ENCODE measurements at places on chromosomes 5 and 9.

DNA sequence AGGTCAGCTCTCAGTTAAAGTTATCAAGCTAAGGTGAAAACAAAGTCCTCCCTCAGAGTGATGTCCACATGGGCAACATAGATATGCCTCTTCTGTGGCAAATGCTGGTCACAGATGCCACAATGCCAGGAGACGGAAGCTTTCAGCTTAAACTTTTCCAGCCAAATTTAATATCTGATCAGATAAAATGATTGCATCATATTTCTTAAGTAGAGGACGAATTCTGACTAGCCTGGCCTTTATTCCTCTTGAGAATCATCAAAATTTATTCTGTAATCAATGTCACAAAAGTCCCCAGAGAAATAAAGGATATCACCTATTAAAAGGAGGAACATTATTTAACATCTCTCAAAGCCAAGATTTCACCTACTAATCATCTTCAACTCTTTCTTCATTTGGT, 161.9 kb downstream of the MARCHF11 start:
- DNase-seq, result no peak

- no peak for DNase-seq
These were observed 19.5 kb downstream of the GFPT2 start for GRCh38 chr5:180333661-180334060.

DNA sequence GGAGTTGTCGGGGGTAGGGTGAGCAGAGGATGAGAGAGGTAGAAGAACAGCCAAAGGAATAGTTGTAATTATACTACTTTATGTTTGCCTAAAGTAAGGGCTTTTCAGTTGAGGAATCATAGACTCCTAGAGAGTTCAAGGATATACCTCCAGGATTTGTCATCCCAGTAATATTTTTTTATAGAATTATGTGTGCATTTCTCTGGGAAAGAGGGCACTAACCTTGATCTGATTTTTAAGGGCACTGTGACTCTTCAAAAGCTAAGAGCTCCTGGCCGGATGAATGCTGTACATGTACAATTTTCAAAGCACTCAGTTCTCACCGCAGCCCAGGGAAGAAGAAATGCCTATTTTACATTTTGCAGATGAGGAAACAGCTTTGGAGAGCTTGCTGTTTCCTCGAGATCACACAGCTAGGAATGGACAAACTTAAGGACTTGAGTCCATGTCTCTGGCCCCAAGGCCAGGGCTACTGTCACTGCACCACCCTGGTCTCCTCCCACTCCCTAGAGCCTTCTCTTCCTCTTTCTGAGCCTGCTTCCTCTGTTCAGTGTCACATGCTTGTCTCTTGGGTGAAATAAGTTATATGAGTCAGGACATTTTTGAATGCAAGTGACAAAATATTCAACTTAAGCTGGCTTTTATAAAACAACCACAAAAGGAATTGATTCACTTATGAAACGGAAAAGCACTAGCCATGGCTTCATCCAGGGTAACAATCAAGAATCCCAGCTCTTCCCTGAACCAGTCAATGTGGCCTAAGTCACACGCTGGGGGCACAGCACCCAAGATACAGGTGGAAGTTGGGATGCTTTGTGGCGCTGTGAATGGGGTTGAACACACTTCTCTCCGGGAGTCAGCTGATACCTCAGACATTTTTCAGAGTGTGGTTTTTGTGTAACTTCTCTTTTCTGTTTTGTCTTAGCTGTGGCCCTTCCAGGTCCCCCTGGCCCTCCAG, 45.7 kb upstream of the TGFBR1 start:
- no peak for DNase-seq

- DNase-seq, result no peak
These were observed 144.9 kb downstream of the CDK5RAP2 start for GRCh38 chr9:120435091-120435490.

All from activated CD8-positive, alpha-beta memory T cell treated with anti-CD3 and anti-CD28 coated beads for 24 hours (primary cell).